ENCODE measurements at places on chromosomes 1 and 21.

GRCh38 chr1:183353597-183353996 is 64.6 kb downstream of the NMNAT2 start:
- DNase-seq = no peak

DNA sequence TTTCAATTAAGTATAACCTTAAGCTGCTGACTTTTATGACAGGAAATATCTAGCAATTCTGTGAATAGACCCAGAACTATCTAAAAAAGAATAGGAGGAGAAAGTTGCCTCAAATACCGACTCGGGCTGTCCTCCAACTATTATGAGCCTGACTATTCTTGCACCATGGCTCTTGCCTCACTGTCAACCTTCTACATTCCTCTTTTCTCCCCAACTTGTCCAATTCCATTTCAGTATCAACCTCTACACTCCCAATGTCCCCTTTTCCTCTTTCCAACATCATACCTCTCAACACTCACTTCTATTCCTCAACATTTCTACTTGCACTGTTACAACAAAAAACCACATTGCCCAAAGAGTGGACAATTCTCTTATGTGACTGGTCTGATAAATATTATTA is 2.3 kb downstream of the ZZZ3 start:
- DNase-seq = no peak

- DNase-seq = no peak
These were observed 3.9 kb downstream of the TTLL10 start for GRCh38 chr1:1177452-1178206.

- DNase-seq = no peak
These were observed 5.7 kb upstream of the CHD5 start for GRCh38 chr1:6185635-6186382.

- DNase-seq = no peak
These were observed 103.3 kb upstream of the SLC45A1 start for GRCh38 chr1:8214501-8215173.

GRCh38 chr1:184943998-184944397 is 30.3 kb downstream of the NIBAN1 start:
- DNase-seq = no peak

GRCh38 chr1:221778535-221779142 is 36.8 kb upstream of the DUSP10 start:
- no peak for DNase-seq

DNA sequence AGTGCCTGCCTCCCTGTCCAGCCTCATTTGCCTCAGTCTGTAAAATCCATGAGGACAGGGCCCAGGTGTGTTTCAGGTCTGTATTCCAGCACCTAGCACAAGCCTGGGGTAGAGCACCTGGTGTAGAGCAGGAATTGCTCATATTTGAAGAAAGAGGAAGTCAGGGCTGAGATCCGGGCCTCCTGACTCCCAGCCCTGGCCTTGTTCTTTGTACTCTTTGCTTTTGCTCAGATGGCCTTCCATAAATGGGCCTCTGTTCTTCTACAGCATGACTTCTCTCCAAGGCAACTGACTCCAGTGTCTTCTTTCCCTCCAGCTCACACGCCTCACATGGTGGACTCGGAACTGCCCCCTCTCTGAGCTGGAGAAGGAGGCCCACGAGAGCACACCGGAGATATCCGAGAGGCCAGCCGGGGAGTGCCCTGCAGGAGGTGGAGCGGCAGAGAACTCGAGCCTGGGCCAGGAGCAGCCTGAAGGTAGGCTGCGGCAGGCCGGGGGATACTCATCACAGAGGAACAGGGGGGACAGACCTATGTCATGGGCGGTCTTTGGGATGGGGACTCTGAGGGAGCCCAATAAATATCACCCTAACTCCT is 19.7 kb downstream of the SLC5A9 start:
- no peak for DNase-seq

DNA sequence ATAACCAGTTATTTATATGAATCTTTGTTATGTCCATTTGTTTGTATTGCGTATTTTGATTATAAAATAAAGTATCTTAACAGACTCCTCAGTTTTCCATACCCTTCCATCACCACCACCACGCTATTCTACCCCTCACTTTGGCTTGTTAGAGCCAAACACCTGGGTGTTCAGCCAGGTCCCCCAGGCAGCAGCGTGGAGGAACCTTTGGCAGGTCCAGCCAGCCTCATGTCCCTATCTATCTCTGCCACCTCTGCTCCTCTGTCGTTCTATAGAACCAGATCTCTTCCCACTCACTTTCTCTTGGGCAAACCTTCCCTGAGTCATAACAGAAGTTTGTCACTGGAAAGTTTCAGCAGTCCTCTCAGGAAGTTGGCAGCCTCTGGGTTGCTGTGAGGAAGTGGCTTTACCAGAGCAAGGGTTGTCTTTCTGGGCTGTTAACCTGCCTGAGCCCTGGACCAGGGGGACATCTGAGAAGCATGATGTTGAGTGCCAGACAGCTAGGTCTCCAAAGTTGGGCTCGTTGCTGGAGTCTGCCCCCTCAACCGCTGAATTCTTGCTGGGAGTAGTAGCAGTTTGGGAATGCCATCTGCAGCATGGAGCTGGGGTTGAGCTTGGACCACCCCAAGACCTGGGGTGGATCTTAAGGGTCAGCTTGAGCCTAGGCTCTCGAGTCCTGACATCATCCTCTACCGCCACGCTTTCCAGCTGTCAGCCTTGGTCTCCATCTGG is 996 bp upstream of the SH3BGRL3 start:
- DNase-seq = no peak

DNA sequence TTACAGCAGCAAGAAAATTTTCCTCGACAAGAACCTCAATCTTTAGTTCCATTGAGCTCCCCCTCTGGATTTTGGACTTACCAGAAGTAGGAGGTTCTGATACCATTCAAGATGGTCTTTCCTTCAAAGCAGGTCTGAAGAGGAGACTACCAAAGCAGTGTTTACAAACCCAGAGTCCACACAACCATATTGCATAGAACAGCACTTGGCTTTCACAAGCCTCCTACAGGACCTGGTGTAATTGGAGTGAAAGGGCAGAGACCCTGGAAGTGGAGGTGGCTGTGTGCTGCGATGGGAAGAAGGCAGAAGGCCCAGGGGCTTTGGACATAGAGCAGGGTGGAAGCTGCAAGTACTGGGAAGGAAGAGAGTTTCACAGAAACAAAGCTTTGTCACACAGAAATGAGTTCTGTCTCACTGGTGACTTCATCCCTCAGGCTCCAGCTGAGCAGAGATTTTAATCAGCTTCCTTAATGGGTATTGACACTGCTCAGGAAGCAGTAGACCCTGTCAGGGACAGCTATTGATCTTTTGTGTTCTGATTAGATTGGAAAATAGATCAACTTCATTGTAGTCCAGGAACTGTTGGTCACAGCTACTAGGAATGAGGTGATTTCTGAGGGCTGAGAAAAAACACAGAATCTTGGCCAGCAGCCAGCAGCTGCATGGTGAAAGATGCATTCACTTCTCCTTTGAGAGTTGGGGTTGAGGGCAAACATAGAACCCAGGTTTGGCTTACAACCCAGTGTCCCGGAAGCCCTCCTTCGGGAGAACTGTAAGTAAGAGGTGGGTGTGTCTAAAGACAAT is 124.0 kb downstream of the SYT2 start:
- no peak for DNase-seq

DNA sequence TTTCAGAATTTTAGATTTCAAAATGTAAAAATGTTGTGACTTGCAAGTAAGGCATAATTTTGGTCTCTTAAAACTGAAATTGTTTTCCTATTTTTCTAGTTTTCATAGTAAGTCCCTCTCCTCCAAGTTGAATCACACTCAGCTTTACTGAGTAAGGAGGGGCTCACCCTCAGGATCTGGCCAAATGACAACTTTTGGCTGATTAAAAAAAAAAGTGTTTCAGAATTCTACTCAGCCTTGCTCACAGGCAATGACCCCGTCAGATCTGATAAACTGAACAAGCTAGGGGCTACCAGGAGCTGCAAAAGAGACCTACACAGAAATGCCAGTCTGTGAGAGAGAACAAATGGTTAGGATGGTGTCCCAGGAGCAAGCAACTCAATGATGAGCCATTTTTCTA is 159.8 kb downstream of the PBX1 start:
- no peak for DNase-seq

DNA sequence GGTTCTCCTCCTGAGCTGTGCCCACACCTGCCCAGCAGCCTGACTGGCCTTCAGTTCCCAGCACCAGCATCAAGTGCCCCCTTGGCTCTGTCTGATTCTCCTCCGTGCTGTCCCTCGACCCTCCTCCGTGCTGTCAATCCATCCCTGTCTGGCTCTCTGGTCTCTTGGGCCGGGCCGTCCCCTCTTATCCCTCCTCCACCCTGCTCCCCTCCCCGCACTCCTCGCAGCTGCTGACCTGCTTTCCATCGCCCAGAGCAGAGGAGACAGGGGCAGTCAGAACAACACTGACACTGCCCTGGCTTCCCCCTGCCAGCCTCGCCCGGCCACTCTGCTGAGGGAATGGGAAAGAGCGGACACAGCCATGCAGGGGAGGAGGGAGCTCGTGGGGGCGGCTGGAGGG is 267.4 kb downstream of the CAMTA1 start:
- no peak for DNase-seq

GRCh38 chr1:200890818-200891773 is 3.6 kb upstream of the INAVA start:
- no peak for DNase-seq

GRCh38 chr1:10765304-10765703 is 31.1 kb downstream of the CASZ1 start:
- DNase-seq = no peak

DNA sequence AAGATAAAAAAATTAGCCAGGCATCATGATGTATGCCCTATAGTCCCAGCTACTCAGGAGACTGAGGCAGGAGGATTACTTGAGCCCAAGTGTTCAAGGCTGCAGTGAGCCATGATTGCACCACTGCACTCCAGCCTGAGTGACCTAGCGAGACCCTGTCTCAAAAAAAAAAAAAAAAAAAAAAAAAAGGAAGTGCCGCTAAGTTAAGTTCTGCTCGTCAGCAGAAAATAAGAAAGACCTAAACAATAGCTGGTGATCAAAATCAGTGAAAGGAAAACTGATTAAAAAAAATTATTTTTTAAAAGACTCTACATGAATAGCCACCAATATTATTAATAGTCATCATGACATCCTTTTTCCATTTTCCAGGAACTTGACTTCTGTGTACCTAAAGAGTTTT is 44.2 kb upstream of the MTR start:
- no peak for DNase-seq

GRCh38 chr1:46136711-46137110 is 4.3 kb upstream of the PIK3R3 start:
- no peak for DNase-seq

DNA sequence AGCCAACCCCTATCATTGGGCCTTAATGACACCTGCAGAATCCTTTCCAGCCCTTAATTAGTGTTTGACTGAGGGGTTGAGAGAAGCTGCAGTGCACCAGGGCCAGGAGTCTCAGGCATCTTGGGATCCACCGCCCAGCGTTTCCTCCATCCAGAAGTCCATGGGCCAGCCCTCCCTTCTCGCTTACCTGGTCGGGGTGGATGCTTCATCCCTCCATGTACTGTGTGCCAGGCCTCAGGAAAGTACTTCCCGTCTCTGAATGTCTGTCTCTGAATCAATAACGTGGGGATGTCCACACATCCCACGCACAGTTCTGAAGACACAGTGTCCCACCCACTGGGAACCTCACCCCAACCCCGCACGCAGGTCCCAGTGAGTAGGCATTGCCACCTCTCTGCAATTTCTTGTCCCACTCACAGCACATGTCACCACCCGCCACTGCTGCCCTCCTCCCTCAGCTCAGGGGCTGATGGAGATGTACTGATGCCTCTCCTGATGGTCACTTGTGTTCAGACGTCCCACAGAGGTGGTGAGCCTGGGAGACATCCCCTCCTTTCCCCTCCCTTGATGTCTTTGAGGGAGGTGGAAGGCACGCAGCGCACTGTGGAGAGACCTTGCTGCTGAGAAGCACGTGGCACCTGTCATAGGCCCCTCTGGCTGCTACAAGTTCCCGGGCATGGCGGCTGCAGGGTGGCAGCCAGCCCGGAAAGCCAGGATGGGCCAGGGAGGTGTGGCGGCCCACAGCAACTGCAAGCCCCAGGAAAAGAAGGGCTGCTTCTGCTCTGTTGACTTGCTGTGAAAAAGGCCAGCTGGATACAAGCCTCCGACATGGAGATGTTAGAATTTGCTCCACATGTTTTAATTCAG is 29.4 kb upstream of the PRSS38 start:
- no peak for DNase-seq

DNA sequence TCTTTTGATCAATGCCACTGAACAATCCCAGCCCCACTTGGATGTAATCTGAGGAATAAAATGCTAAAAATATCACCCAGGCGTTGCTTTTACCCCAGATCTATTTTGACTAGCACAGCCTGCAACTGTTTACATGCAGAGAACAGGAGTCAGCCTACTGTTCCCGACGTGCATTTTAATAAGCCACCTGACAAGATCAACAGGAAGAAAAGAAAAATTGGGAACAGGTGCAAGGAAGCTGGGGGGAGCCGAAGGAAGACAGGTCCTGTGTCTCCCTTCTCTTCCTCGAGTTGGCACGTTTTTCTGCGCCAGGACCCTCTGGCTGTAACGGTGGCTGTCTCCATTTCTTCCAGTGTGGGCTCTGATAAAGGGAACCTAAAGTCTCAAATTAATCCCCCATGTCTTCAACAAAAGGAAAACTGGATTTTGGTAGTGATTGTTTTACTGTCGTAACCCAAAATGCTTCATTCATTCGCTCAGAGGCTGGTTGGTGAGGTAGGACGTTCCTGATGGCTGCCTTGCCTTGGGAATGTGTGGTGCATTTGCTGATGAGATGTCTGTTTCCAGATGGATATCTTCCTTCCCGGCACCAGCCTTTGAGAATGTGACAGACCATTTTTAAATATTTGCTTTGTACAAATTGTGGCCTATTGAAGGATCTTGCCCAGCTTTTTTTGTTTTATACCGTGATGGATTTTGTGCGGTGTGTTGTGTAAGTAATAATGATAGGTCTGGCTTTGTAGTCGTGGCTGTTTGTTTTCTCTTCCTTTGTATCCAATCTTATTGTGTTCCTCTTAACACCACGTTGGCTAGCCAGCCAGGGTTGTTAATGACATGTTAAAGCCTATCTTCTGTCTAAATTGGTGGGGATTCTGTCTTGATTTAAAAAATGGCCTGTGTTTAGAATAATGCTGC is 117.5 kb downstream of the C1orf21 start:
- no peak for DNase-seq

- DNase-seq = peak; percentile 20
These were observed 612 bp downstream of the PSMA5 start for GRCh38 chr1:109425391-109426280.

DNA sequence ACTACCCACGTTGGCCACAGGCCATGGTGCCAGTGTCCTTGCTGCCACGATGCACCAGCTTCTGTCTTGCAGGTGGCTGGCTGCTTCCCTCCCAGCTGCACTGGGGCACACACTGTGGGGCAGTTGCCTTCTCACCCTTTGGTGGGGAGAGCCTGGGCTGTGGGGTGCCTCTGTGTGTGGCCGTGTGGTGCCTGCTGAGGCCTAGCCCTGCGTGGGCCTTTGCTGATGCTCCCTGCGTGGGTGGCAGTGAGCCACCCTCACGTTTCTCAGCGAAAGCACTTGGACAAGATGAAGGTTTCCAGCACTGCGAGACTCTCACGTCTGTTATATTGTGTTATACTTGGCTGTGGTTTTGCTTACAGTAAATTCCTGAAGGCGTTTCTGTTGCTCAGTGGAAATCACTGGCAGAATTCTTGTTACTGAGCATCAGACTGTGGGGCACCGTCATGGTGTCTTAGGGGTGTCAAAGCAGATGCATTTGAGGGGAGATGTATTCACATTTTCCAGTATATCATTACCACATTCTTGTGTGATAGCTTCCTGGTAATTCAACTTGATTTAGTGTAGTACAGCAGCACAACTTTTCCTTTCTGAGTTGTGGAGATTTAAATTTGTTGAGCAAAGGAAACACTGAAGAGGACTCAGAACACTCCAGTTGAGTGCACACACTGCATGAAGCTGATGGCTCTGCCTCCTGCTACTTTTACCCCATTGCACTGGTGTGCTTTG is 124.7 kb downstream of the PCBP3 start:
- no peak for DNase-seq

Measured in NCI-H510A (cell line).